Fibroblast of skin of right biceps (primary cell): ENCODE measurements at places on chromosomes 16 and 17.

- DNase-seq: no peak
Measured at GRCh38 chr16:88711750-88712340, 5.5 kb downstream of the CTU2 start.

- DNase-seq: peak; percentile 87
Measured at GRCh38 chr17:55086635-55087058, 118.1 kb downstream of the STXBP4 start.

DNA sequence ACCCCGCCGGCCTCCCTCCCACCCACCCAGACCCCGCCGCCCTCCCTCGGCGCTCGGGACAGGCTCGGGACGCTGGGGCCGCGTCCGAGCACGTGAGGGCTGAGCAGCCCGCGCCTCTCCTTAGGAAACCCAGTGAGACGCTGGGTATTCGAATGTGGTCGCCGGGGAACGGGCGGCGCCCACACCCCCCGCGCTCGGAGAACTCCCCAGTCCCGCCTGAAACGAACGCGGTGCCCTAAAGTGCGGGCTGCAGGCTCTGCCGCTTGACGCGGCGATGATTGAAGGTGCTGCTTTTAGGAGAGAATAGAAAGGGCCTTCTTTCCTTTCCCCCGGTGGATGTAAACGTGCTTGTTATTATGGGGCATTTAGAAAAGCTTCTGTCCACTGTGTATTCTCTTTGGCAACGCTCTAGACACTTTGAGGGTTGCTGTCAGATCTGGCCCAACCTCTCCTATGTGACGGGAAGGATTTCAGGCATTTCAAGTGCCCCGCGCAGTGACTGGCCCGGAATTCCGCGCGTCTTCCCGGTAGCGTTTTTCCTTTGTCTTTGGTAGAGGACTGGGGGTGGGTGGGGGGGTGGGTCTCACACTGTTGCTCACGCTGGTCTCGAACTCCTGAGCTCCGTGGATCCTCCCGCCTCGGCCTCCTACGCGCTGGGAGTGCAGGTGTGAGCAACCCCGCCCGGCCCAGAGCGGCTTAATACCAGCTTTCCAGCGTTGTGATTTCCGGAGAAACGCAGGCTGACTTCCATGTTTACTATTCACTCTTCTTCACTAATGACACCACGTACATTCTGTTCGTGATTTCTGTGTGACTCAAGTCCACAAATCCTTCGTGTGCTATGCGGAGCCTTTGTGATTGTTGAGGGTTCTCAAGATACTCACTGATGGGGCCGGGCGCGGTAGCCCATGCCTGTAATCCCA, 21.8 kb upstream of the FOXK2 start:
- peak; percentile 78 for DNase-seq

- DNase-seq: no peak
Measured at GRCh38 chr17:80233202-80233601, 13.0 kb downstream of the SLC26A11 start.

DNA sequence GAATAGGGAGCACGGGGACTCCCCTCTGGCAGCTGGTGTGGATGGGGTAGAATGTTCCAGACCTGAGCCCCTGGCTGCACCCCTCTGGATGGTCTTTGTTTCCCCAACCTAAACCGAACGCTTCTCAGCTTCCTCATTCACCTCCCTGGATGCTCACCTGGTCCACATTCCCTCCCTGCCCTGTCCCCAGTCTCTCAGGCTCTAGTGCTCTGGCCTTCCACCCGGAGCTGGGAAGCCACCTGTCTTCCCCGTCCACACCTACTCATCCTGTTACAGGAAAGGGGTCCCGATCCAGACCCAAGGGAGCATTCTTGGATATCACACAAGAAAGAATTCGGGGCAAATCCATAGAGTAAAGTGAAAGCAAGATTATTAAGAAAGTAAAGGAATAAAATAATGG, 73.5 kb downstream of the CYLD start:
- DNase-seq: no peak

DNA sequence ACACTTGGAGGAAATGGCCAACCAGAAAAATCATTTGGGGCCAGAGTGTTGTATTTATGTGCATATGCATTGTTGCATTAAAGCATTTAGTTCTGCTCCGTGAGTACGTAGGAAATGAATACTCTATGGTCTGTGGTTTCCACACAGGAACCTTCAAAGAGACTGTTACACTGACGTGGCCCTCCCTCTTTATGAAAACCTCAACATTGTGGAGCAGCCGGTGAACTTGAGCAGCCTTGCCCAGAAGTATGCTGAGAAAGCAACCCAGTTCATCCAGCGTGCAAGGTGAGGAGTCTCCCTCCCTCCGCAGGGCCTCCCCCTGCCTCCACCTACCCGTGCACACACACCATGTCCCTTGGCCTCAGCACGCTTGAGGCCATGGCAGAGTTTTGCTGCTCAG, 65.2 kb downstream of the ARSG start:
- peak; percentile 64 for DNase-seq

- DNase-seq: peak; percentile 81
Measured at GRCh38 chr17:2085648-2085949, 30.7 kb downstream of the HIC1 start.

DNA sequence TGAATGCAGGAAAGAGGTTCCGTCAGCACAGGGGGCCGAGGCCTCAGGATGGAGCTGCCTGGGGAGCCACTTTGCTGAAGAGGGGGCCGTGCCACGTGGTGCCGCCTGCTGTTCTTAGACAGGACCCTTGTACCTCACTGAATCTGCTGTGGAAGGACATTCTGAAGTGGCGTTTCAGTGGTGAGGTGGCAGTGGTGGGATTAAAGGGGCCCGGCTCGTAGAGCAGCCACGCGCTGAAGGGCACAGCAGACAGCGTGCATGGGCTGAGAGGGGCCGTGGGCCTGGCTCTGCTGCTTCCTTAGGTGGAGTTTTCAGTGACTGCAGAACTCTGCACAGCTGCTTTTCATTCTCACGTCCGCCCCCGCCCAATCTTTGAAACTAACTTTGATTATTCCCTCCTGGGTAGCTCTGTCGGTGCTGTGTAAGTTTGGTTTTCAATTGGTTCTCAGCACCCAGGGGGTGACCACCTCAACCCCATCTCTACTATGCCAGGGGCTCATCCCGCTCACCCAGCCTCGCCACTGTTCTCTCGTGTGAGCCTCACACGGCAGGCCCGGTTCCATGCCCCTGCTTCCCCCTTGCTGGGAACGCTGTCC, 70.3 kb downstream of the SEC14L1 start:
- no peak for DNase-seq

DNA sequence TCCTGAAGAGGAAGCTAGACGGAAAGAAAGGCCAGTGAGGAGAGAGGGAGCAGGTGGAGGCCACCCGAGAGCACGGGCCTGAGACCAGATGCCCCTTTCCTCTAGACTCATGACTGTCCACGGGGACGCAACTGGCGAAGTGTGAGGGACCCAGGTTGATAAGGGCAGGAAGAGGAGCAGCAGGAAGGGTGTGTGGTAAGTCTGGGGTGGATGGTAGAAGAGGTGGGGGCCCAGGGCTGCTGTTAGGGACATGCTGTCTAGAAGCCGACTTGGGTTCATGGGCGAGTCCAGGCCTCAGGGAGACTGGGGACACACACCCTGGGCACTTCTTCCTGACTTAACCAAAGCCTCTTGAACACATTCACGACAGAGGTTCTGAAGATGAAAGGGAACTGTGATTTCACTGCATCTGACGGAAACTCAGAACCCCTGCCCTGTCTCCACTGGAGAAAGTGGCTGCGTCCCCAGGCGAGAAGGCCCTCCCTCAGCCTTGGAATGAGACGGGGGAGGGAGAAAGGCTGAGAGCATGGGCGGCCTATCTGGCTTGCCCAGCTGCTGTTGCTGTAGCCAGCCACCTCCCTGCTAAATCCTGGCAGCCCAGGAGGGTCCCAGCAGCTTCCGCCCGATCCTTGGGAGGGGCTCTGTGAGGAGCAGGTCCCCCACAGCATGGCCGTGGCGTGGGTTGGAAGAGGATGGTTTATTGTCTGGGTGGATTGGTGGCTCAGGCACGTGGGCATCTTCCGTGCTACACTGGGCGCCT, 6.0 kb downstream of the HIC1 start:
- peak; percentile 28 for DNase-seq

DNA sequence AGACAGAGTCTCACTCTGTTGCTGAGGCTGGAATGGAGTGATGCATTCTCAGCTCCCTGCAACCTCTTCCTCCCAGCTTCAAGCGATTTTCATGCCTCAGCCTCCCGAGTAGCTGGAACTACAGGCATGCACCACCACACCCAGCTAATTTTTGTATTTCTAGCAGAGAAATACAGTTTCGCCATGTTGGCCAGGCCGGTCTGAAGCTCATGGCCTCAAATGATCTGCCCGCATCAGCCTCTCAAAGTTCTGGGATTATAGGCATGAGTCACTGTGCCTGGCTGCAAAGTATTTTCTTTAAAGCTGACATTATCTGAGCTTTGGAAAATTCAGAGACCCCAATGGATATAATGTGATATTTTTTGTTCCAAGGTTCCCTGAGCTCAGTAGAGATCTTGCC, 31.1 kb upstream of the SLC6A2 start:
- no peak for DNase-seq

GRCh38 chr17:48241131-48241591, 133.6 kb downstream of the SNX11 start:
- DNase-seq: peak; percentile 82

DNA sequence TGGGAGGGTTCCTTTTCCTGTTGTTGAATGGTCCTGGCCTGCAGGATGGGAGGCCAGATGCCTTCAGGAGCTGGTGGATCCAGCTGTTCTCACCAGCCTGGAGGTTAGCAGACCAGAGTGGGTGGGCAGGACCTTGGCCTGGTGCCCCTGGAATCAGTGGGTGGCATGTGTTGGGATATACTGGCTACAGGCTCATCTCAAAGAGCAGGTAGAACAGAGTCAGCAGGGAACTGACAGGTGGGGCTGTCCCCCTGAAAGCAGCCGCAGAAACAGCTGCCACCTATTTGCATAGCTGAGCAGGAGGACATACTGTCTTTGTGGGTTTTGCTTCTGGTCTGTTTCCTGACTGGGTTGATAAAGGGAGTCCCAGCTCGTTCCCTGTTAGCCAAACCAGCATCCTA, 144.1 kb downstream of the RAB11FIP4 start:
- no peak for DNase-seq

- no peak for DNase-seq
Measured at GRCh38 chr17:29021226-29021625, 15.4 kb upstream of the SEZ6 start.

- DNase-seq: peak; percentile 40
Measured at GRCh38 chr17:48804936-48805411, 12.1 kb downstream of the TTLL6 start.

DNA sequence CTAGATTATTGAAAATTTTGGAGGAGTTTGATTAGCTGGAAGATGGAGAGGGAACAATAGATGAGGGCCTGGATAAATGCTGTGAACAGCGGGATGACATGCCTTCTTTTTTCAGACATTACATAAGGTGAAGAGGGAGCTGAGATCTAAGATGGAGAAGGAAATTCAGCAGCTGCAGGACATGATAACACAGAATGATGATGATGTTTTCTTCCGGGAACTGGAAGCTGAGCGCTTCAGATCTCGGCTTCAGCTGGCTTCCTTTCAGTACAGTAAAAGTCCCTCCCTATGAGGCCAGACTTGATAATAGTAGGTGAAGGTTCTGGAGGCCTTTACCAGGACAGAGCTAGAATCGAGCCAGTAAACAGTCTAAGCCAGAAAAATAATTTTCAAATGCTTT, 30.7 kb downstream of the CEP95 start:
- DNase-seq: no peak

DNA sequence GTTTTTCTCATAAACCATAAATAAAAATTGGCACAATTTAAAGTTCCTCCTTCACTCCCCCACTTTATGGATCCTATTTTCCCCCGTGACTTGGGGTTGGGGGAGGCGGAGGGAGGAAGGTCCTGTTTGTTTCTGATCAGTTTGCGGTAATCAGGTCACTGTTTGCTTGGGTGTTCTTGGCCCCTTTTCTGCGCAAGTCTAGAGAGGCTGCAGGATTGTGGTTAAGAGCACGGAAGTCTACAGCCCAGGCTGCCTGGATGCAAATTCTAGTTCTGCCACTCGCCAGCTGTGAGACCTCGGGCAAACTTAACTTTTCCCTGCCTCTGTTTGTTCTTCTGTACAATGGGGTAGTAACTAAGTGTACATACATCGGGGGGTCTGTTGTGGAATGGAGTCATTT, 12.1 kb downstream of the ATP2C2 start:
- DNase-seq: no peak

DNA sequence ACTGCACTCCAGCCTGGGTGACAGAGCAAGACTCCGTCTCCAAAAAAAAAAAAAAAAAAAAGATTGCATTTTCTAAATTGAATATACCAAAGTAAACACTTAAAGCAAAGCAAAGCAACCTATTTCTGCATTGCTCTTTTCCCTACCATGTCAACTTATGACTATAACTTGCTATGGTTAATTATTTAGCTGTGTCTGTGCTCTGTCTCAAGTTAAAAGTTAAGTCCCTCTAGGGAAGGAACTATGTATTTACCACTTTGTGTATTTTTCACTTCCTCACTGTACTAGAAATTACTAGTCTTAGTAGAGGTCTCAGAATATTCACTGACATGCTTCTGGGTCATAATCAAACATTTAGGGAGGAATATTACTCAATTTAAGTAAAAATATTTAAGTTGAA, 711.7 kb upstream of the SOX9 start:
- DNase-seq: no peak

GRCh38 chr16:83933885-83934683, 19.0 kb upstream of the OSGIN1 start:
- peak; percentile 55 for DNase-seq

DNA sequence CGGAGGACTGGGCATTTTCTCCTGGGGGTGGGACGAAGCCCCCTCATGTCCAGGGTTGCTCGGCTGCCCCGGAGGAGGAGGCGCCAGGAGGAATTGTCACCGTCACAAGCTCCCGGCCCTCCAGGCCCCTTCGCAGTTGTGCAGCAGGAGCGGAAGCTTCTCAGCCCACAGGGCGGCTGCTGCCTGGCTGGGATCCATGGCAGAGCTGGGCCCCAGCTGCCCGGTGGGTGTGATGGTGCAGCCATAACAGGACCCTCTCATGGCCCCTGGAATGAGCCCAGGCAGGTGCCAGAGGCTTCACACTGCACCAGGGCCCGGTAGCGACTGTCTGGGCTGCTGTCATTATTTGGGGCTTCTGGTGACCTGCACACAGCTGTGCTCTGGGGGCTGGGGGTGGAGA, 54.9 kb upstream of the GNG13 start:
- no peak for DNase-seq

DNA sequence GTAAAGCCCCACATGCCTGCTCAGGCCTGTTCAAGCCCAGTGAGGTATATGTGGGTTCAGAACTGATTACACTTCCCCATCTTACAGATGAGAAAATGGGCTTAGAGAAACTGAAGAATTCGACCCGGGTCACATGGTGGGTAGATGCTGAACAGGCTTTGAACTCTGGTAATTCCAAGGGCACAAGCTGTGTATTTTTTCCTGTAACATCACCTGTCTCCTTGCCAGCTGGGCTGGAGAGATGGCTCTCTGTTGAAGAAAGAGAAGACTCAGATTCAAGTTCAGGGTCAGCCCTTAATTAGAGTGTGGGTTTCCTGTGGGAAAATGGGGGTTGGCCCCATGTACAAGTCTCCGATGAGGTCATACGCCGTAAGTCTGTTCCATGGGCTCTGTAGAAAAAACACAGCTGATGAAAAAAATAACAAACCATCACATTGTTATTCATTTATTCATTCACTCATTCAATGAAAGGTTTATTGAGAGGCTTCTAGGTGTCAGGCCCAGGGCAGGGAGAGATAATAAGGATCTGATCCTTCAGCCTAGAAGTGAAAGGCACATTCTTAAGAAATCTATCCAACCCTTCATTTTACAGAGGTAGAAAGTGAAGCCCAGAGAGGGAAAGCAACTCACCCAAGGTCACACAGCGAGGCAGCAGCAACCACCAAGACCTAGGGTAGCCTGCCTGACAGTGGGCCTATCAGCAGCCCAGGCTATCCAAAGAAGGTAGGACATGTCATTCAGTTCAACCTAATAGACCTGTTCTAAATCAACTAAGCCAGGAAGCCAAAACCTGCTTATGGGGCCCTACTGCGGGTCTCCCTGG, 482.8 kb downstream of the SOX9 start:
- DNase-seq: peak; percentile 80

GRCh38 chr16:66335704-66336329, 30.7 kb upstream of the CDH5 start:
- peak; percentile 65 for DNase-seq
